Smooth muscle cell of the brain vasculature (primary cell): ENCODE measurements at places on chromosomes 11 and 22.

DNA sequence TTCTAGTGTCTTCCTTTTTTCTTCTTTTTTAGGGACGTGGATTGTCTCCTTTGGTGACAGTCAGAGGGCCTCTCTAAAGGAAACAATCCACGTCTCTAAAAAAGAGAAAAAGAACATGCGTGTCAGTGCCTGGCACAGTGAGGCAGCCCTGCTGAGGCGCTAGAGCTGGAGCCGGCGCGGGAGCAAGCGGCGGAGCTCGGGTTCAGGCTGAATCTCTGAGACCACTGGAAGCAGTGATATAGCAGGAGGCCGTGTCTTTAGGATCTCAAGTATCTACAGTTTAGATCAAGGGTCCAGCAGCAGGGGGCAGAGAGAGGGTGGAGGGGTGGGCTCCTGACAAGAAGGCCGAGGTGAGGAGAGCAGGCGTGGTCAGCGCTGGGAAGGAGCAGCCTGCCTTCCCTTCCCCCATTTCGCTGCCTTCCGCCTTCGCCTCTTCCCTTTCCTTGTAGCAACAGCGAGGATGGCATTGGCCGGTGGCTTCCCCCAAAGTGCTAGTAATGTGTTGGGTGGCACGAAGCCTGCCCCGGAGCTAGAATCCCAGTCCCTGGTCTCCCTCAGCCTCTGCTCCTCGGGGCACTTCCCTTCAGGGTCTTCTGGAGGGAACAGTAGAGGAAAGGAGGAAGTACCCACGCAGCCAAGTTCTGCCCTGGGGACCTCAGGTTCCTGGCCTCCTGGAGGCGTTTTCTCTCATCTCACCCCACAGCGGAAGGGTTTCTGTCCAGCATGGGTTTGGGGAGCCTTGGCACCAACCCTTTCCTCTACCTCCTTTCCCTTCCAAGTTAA is 28.2 kb upstream of the RAB1B start:
- no peak for DNase-seq

DNA sequence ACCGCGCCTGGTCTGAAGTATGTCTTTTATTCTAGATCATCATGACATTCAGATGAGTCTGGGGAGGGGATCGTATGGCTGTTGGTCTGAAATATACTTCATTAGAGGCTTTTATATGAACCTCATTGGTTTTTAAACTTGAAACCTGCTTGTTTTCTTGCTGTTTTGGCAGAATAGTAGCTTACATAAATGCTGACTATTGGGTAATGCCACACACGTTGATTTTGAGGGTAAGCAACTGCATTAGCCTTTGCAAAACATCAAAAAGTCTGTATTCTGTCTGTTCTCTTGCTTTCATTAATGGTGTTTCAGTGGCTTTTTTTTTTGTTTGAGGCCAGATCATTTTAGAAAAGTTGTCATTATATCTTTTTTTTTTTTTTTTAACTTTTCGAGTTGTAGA is 14.2 kb downstream of the PPME1 start:
- DNase-seq: no peak

GRCh38 chr11:115506954-115507675 is 2.9 kb upstream of the CADM1 start:
- DNase-seq: no peak

DNA sequence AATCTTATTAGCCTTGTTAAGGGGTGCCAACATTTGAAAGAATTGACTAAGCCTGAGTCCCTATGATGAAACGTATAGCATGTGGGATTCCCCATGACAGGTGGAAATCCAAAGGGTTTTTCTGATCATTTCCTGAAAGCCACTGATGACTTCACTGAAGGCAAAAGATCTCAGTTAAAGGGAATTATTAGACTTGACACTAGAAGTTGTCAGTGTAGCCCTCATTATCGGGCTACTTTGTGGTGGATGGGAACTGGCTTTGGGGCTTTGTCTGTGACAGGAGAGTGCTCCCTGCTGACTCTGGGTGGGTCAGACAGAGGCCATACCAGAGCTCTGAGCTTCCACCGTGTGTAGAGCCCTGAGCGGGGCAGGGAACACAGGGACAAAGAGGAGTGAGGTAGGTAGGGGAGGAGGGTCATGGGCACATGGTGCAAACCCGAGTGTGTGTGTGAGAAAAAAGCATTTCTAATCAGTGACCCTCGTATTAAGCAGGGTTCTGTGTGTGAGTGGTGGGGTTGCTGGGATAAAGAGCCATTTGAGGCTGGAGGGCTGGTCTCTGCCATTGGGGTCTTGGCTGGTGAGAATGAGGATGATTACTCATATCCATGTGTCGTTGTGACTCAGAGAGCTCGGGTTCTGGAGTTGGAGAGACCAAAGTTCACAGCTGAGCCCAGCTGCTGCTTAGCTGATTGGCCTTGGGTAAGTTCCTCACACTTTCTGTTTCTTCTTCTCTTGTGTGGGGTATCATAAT is 101.1 kb downstream of the GRIK4 start:
- no peak for DNase-seq

- DNase-seq: no peak
Measured at GRCh38 chr11:82981852-82982251, 80.3 kb downstream of the DDIAS start.

- DNase-seq: no peak
Measured at GRCh38 chr11:112619106-112619505, 342.1 kb upstream of the NCAM1 start.

- DNase-seq: no peak
Measured at GRCh38 chr11:87134524-87135106, 96.9 kb downstream of the TMEM135 start.

DNA sequence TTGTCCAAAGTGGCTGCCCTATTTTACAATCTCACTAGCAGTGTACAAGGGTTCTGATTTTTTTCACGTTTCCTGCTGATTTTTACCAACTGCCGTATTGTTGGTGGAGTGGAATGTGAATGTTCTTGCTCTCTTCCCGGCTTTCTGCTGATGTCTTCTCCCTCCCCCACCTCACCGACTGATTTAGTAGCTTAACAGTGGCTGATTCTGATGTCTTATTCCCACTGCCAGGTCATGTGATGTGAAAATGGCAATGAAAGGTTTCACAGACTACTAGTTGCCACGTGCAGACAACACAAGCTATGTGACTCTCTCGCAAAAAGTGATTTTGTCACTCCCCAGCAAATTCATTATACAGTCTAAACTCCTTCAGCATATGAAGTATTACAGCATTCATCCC is 17.3 kb upstream of the NEU3 start:
- DNase-seq: no peak

DNA sequence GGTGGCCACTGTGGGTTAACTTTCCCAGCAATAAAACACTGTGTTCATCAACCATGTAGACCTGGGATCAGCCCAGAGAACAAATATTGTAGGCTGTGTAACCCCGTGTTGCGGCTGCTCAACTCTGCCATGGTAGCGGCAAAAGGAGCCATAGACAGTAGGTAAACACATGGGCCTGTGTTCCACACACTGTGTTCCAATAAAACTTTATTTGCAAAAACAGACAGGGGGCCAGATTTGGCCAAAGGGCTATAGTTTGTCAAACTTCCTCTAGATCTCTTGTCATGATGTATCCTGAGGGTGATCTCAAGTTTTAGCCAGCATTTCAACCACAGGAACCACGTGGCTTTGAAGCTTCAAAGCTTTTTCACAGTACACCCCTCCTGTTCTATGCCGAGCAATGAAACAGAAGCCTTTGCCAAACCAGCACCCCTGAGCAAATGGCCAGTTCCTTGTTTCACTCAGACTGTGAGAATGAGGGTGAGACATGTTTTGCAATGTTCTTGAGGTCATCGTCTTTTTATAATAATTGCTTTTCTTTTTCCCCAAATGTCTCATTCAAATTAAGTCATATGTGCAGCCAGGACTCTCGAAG is 49.9 kb upstream of the FADD start:
- DNase-seq: no peak

DNA sequence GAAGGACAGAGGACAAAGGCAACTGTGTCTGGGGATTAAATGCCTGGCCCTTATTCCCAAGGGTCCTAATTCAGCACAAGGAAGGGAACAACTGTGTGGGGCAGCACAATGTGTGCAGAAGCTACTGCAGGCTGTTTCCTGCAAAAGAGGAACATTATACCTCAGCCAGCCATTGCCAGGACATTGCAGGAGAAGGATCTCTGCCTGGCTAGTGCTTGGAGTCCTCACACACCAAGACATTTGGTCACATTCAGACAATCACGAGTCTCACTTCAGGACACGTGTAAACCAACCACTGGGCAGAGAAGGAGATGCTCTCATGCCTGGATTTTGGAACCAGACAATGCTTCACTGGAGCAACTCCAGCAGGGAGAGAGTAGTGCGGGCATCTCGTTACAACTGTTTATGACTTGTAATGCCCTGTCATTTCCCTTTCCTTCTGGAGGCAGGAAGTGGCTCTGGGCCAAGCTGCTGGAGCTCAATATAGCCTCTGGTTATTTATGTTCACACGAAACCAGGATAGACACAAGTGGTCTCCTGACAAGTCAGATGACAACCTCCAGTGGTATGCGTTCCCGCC is 23.9 kb upstream of the ZC3H12C start:
- DNase-seq: no peak

DNA sequence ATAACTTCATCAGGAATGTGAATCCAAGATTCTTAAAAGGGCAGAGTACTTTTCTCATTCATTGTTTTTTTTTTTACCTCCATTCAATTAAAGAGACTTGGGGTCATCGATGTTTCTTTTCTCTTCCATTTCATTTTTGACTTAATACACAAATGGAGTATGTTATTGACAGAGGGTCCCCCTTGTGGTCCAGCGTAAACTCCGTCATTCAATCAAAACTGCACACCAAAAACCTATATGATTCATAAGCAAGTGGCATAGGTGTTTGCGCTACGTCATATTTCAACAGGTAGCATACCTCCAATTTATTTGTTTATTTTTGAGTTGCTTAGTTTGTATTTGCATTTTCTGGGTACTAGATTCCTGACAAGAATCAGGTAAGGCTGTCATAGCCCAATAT is 12.7 kb upstream of the FOLH1 start:
- DNase-seq: no peak

- DNase-seq: no peak
Measured at GRCh38 chr11:108115500-108116140, 5.7 kb upstream of the ACAT1 start.

DNA sequence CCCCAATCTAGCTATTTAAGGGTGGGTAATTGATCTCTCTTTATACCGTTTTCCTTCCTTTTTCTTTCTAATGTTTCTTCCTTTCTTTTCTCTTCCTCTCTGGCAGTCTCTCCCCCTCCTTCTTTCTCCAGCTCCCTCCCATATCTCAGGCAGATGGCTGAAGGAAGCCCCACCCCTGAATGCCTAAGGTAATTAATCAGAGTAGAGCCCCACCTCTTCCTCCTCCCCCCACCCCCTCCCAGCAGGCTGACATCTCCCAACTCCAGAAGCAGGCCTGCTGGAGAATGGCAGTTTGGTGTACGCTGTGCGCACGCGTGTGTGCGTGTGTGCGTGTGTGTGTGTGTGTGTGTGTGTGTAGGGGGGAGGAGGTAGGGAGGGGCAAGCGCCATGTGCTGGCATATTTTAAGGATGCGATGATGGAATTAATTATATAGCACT is 122.6 kb downstream of the APOL5 start:
- DNase-seq: peak; percentile 82

DNA sequence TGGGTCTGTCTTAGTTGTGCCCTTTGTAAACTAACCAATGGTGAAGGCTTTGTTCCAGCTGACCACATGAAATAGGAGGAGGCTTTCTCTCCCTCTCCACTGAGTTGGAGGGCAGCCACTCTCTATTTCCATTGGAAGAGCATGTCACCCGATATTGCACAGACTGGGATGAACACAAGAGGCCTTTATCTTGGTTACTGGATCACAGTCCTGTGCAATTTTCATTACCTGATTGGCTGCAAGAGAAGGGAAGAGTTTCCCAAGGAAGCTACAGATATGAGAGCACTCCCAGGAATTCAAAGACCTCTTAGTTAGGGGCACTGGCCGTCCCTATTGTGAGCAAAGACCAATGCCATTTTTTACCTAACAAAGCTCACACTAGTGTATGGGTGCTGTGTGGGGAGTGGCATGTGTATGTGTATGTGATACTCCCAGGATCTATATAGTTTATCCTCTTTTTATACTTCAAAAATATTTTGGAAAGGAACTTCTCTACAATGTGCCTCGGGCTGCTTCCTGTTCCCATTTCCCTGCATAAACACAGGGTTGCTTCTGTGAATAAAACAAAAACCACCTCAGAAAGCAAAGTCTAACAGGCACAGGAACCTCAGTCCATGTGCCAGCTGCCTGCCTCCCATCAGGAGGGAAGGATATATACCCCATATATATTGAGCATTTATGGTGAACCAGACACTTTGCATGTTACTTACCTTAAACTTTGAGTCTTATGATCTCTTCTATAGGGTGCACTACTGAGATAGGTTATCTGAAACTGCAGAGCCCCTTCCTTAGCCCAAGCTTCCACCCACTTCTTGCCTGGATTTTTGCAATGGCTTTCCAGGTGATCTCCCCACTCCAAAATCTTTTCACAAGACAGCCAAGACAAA is 126.5 kb downstream of the RASSF10 start:
- no peak for DNase-seq

- no peak for DNase-seq
Measured at GRCh38 chr11:94581926-94582325, 14.8 kb downstream of the PIWIL4 start.

DNA sequence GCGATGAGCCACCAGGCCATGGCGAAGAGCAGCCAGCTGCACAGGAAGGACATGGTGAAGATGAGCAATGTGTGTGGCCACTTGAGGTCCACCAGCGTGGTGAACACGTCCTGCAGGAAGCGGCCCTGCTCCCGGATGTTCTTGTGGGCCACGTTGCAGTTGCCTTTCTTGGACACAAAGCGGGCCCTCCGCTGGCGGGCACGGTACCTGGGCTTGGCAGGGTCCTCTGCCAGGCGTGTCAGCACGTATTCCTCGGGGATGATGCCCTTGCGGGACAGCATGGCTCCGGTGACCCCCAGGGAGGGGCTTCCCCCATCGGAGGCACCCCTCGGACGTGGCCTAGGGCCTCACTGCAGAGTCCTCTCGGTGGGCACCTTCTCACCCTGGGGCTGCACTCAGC is 648 bp downstream of the KCNJ11 start:
- DNase-seq: no peak

- DNase-seq: no peak
Measured at GRCh38 chr11:119340335-119341221, at the start of gene C1QTNF5. Gene C1QTNF5 (minus strand): TSS chr11:119340883. CDS start chr11:119340397, 486 bp downstream.

DNA sequence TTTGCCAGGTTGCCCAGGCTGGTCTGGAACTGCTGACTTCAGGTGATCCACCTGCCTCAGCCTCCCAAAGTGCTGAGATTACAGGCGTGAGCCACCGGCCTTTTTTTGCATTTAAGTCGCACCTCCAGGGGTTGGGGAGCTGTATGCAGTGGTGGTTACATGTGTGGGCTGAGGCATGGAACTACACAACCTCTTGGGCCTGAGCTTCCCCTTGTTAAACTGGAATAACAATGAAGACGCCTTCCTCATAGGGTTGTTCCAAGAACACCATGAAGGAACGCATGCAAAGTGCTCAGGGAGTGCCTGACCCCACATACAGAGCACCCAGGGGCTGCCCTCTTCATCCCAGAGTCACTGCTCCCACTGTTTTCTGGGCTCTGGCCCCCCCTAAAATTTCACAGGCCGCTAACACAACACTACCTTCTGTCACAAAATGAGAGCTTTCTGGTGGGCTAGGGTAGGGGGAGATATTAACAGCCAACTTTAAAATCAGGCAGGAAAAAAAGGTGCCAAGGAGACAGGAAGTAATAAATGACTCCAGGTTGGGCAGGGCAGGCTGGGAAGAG is 1.3 kb upstream of the FAM118A start:
- DNase-seq: no peak

- DNase-seq: no peak
Measured at GRCh38 chr11:68929135-68929534, 25.4 kb downstream of the IGHMBP2 start.

- no peak for DNase-seq
Measured at GRCh38 chr11:8333376-8333775, 69.7 kb upstream of the LMO1 start.
